ENCODE measurements at places on chromosomes 2 and 18.

- DNase-seq = no peak
Measured at GRCh38 chr2:16139663-16140615, 199.6 kb downstream of the MYCN start.

GRCh38 chr2:175228179-175228578 lies 46.7 kb upstream of the ATP5MC3 start:
- DNase-seq = no peak

GRCh38 chr2:180652794-180653193 lies 327.6 kb upstream of the UBE2E3 start:
- no peak for DNase-seq

GRCh38 chr2:60104514-60105505 lies 448.6 kb downstream of the BCL11A start:
- no peak for DNase-seq

- DNase-seq = no peak
Measured at GRCh38 chr2:60796573-60797509, 40.8 kb downstream of the PAPOLG start.

- no peak for DNase-seq
Measured at GRCh38 chr2:180463608-180464007, 456.5 kb upstream of the CWC22 start.

- no peak for DNase-seq
Measured at GRCh38 chr2:230905448-230906421, 19.3 kb downstream of the GPR55 start.

GRCh38 chr2:65309699-65310098 lies 82.1 kb downstream of the ACTR2 start:
- DNase-seq = no peak

- DNase-seq = no peak
Measured at GRCh38 chr2:28322981-28323396, 69.7 kb upstream of the FOSL2 start.

DNA sequence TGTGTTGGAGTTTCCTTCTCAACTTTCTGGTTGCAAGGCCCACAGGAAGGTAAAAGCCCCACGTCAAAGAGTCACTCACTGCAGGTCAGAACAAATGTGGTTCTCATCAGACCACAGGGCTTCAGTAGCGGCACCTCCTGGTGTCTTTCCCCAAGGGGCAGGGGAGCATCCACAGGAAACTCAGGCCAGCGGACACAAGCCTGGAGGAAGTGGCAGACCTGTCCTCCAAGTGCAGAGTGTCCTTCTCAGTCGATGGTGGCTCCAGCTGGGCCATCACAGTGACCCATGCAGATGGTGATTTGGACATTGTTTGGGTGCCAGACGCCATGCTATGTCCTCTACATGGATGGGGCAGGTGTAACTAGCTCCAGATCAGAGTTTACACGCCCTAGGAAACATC lies 84.9 kb downstream of the ACKR3 start:
- no peak for DNase-seq

- no peak for DNase-seq
Measured at GRCh38 chr2:39730685-39731302, 48.3 kb downstream of the THUMPD2 start.

- DNase-seq = no peak
Measured at GRCh38 chr2:101655702-101656422, 41.6 kb upstream of the MAP4K4 start.

DNA sequence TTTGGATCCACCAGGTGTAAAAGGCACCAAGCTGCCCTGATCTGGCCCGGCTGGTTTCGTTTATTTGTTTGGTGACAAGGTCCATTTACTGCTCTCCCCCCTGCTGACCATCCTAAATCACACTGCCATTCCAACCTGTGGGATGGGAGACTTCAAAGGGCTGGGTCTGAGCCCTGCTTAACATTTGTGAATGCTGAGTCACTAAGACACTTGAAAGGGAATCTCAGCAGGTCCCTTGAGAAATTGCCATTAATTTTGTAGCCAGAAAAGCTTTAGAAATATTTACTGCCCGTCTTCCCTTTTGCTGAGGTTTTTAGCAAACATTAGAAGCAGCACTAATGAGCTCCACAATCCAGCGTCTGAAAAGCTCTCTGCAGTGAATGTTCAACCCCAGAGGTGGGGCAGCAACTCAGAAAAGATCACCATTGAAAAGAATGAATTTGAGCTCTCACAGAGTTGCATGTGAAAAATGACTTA lies 133.8 kb downstream of the ARL4C start:
- peak; percentile 17 for DNase-seq

DNA sequence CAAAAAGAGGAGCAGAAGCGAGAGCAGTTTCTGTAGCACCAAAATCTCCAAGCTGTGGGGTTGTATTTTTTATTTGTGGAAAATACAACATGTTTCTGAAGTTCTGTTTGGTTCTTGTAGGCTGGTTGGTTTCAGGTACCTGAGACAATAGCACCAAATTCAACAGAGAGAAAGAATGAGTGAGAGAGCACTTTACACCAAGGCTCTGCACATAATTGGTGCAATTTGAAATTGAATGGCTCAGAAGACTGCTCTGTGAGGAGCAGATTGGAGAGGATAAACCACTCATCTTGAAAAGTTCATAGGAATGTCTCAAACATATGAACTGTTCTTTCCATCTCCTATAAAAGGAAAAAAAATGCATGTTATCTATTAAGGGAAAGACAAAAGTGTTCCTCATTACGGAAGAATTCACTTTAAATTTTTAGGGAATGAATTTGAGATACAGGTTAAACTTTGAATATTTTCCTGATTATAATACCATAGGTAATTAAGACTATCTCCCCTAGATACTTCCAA lies 175.1 kb downstream of the ATAD2B start:
- no peak for DNase-seq

- DNase-seq = no peak
Measured at GRCh38 chr2:239391286-239392071, 9.3 kb downstream of the HDAC4 start.

- DNase-seq = no peak
Measured at GRCh38 chr2:127631541-127631996, 14.4 kb upstream of the GPR17 start.

GRCh38 chr2:189285962-189286645 lies 106.5 kb upstream of the COL5A2 start:
- no peak for DNase-seq

GRCh38 chr18:24546307-24546706 lies 85.9 kb downstream of the HRH4 start:
- DNase-seq = no peak

DNA sequence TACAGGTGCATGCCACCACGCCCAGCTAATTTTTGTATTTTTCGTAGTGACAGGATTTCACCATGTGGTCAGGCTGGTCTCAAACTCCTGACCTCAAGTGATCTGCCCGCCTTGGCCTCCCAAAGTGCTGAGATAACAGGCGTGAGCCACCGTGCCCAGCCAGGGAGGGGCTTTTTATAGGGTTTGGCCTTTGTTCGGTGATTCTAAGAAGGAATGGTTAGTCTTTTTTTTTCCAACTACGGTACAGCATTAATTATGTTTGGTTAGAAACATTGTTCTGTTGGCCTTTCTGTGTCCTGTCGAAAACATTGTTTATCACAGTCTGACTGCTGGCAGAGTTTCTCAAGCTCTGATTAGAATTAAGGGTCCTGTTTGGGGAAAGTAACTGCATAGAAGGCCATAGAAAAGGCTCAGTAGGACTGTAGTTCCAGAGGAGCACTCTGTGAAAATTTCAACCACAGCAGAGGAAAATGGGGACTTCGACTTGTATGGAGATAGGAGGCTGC lies 19.3 kb upstream of the SMCHD1 start:
- no peak for DNase-seq

GRCh38 chr18:22829781-22830180 lies 103.3 kb upstream of the RBBP8 start:
- no peak for DNase-seq

DNA sequence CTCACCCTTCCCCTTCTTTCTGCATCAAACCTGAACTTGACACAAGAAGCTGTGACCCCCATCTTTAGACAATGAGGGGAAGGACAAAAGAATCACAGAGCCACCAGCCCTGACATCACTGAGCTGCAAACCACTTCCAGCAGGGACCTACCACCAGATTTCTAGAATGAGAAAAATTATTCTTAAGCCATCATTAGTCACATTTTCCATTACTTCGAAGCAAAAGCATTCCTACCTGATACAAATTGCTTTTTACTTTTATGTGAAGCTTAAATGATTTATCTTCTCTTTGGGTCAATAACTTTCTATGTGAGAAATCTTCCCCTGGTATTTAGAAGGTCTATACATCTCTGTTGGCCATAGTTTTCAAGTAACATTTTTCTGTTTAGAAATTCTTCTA lies 134.8 kb downstream of the TCF4 start:
- no peak for DNase-seq

- no peak for DNase-seq
Measured at GRCh38 chr18:1246827-1247226, 342.2 kb downstream of the ADCYAP1 start.

DNA sequence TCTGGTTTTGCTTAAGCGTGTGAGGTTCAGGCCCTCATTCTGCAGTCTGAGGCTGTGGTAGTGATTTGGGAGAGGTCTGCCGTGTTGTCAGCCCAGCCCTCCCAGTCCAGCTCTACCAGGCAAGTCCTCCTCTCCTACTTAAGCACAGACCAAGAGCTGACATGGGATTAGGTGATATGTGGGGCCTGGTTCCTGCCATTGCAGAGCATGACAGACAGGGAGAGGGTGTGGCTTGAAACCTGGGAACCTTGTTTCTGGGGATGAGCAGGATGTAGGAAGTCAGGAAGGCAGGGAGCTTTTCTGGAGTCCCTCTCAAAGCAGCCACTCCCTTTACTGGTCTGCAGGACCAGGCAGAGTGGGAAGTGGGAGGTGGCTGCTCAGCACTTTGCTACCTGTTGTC lies 38.6 kb downstream of the PTPRM start:
- no peak for DNase-seq

- DNase-seq = no peak
Measured at GRCh38 chr2:130836501-130837174, at the start of gene ARHGEF4. Gene ARHGEF4 (plus strand): TSS chr2:130836914. CDS start chr2:130836954, 40 bp downstream.

- no peak for DNase-seq
Measured at GRCh38 chr2:109724533-109725460, 69.3 kb upstream of the RGPD5 start.

Data from NCI-H446 treated with DMSO at 0.1 percent for 48 hours (cell line).